ENCODE measurements at places on chromosomes 2 and 18.

- DNase-seq, result no peak
These were observed 155.8 kb upstream of the RND3 start for GRCh38 chr2:150643114-150643725.

DNA sequence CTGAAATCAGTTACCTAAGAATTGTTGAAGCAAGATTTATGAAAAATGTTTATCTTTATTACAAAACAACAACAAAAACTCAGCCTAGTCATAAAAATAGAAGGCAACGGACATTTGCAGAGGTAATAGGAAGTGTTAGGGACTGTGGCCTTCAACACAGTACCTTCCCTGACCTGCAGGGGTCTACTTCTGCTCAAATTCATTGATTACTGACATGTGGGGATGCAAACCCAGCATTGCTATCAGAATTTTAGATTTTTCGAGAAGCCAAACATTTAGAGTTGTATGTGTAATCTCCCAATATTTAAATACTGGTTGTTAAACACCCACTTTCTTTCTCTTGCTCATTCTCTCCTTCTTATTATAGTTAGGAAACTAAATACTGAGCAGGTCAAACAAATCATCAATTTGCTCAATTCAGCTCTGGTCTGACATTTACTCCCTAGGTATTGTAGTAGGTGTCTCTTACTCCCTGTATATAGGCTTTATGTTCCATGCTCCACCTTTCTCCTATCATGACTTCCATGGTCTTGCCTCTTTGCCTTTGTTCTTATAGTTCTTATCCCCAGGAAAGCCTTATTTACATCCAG is 198.5 kb downstream of the UBE2E3 start:
- DNase-seq, result peak; percentile 60

- DNase-seq, result no peak
These were observed 79.2 kb downstream of the VAPA start for GRCh38 chr18:9992973-9993520.

GRCh38 chr18:24930478-24930877 is 421.5 kb downstream of the ZNF521 start:
- no peak for DNase-seq

DNA sequence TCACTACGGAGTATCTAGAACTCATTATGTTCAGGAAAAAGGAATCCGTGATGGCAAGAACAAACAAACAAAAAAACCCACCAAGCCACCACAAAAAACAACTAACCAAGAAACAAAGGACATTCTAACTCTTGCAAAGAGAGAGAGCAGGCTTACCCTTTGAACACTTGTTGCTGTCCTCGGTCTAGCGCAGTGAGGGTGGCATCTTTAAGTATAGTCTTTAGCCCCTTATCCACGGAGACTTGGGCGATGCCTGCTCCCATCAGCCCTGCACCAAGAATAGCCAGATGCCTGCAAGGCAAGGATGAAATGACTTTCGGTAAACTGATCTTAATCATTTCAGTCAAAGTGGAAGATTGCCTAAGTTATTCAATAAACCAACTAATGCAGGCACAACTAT is 31.0 kb downstream of the GAREM2 start:
- no peak for DNase-seq

DNA sequence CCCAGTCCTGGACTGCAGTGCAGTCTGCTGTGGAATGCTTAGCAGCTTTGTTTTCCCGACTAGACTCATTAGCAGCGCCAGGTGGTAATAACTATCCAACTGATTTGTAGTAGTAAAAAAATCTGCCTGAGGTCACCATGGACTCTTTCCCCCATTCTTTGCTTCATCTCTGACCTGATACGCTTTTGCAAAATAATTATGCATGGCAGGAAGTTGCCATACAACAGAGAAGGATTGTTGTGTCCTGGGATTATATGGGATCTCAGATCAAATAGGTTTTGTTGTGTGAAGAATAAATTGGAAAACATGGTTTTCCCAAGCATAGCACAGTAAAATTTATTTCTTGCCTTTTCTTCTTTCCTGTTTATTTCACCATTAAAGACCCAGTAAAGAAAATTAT is 72.4 kb upstream of the ATP5MC3 start:
- DNase-seq, result no peak

DNA sequence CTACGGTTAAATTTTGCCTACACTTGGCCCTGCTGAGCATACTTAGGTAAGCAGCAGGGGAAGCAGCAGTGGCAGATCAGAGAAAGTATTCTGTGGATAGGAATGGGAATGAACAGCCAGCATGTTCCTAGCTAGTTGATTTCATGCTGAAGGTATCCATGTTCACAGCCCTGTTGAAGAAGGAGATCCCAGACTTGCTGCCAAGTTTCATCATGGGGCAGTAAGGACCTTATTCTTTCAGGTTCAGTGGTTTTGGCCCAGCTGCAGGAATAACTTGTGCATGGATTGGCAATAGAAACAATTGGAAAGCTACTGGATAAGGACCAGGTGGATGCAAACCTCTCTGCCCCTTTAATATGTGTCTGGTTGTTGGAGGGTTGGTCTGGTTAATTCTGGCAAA is 98.2 kb upstream of the TMEM178A start:
- no peak for DNase-seq

DNA sequence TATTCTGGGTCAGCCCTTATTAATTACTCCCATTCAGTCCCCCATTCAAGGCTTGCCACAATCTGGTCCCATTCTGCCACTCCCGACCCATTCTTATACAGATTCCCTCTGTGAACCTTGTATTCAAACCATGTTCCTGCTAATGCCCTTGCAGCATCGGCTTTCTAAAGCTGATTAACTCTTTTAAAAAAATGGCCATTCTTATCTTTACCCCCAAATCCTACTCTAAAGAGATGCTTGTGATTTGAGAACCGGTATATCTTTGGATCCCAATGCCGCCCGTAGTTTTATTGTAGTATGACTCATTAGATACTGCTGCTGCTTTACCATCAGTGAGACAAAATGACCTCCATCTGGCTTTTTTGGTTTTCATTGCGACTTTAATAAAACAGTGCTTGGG is 72.2 kb downstream of the XRCC5 start:
- no peak for DNase-seq

All from activated CD4-positive, alpha-beta memory T cell treated with anti-CD3 and anti-CD28 coated beads, Interleukin-2, amount 10 ng/mL, durations not matched to agents 7 days and 5 days (primary cell).